Stimulated activated CD8-positive, alpha-beta memory T cell treated with anti-CD3 and anti-CD28 coated beads, Interleukin-4, amount 100 ng/mL, for 4 hours (primary cell): ENCODE measurements at places on chromosomes 4 and X.

DNA sequence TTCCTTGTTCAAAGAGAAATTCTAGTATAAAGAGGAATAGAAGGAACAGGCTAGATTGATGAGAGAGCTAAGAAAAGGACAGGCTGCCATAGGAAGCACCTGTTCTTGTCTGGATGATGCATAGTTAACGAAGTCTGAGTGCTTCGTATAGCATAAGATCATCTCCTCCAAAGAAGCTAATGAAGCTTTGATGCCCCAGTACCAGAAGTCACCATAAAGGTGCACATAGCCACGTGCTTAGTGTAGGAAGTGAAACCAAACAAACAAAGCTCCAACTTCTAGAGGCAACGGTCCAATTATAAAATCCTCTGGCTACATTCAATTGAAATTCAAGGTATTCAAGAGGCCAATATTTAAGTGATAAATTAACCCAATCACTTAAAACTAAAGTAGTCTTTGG lies 31.0 kb downstream of the AFAP1 start:
- no peak for DNase-seq

GRCh38 chr4:155377276-155377675 lies 511 bp upstream of the MAP9 start:
- DNase-seq: no peak

GRCh38 chr4:25030277-25031076 lies at the start of gene LGI2:
TSS of gene LGI2 (minus strand) at chr4:25030946. CDS start at chr4:25030693, 253 bp downstream.
- DNase-seq: no peak

DNA sequence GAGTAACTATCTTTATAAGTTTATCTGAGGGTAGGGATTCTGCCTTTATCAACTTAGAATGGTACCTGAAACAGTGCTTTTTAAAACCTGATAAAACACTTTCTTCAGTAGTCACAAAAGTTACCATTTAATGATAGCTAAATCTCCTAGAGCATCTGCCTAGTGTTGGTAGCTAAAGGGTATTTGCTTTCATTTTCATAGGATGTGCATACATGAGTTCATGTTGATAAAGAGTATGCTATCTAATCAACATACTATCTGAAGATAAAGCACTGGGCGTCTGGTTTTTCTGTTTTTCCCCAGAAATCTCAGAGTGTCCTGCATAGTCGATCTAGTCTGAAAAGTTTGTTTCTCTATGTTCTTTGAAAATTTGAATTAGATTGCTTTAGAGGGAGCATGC lies 75.1 kb downstream of the ADGRL3 start:
- no peak for DNase-seq

- no peak for DNase-seq
These were observed 18.0 kb upstream of the RHOXF2 start for GRCh38 chrX:120140293-120140981.
